G401 (cell line): ENCODE measurements at places on chromosomes 1 and 21. TPM values are rescaled to one million over a fixed set of nuclear protein-coding genes. Genes with fewer than 3 reads are reported as not detected.
A peak's percentile ranks its signal among the peaks of the same experiment; 100 is the strongest.

DNA sequence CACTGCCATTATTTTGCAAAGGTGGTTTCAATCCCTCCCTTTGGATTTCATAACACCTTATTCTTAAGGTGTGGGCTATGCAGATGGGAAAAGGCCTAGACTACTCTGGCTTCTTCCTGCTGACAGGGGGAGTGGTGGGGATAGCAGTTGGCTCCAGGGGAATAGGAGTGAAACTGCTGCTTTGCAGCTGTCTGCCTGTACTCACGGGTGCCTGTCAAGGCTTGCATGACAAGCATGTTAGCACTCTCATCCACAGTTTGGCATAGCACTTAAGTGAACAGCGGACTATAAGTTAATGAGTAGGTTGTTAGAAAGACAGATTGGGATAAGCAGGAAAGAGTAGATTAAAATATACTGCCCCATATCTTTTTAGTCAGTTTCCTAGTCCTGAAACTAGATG, 287.5 kb upstream of the DAB1 start:
- DNase-seq, result no peak

DNA sequence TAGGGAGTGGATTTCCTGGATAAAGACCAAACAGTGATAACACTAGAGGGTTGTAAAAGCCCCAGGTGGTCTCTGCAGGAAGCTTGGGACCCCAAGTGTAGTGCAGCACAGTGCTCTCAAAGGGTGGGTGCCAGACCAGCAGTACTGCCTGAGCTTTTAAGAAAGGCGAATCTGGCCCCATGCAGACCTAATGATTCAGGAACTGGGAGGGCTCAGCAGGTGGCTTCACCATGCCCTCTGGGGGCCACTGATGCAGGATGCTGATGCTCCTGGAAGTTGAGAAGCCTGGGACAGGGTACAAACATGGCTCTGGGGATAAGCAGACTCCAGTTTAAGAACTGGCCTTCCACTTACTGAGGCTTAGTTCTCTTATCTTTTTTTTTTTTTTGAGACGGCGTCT, 29.1 kb upstream of the NEK2 start:
- DNase-seq, result no peak

DNA sequence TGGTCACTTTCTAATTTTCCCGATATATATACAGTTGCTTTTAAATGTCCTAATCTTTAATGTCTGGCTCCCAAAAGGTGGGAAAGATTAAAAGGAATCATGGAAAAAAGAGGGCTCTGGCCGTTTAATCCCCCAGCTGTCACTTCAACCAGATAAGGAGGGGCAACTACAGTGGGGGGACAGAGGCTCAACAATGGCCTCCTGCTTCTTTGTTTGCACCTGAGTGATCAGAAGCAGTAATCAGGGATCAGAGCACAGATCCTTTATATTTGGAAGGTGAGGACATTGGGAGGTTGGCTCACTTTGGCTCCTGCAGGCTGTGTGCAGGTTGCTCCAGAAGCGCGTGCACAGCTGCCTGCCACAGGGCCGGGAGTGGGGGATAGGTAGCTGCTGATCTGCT, 212.8 kb downstream of the FMN2 start:
- DNase-seq, result no peak

- DNase-seq, result peak; percentile 44
Observed at GRCh38 chr1:91884459-91885212, 1.3 kb downstream of the TGFBR3 start.

DNA sequence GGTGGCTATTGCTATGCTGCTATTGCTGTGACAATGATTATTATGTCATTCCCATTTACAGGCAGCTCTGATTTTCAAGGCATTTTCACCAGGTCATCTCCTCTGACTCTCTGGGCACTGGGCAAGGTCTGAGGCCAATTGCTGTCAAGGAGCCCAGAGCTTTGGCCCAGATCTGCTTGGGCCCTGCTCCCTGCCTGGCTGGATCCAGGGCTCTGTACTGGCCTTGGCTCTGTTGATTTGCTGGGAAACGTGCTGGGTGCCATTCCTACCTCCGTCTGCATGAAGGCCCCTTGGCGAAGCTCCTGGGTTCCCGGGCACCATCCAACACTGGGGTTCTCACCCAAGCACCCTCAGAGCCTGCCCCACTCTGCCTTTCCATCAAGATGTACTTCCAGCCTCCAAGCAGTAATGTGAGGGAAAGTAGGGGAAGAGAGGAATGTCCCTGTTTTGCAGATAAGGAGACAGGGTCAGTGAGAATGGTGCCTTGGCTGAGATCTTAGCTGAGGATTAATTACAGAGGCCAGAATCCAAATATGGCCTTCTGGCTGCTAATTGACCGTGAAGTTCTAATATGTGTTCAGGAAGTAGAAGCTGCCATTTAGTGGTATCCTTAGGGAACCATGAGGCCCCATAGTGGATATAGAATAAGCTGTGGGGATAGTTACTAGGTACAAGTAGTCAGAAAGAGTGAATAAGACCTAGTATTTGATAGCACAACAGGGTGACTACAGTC, 63.9 kb downstream of the HTR6 start:
- peak; percentile 87 for DNase-seq

GRCh38 chr1:19469004-19469403, 16.3 kb downstream of the CAPZB start:
- no peak for DNase-seq

DNA sequence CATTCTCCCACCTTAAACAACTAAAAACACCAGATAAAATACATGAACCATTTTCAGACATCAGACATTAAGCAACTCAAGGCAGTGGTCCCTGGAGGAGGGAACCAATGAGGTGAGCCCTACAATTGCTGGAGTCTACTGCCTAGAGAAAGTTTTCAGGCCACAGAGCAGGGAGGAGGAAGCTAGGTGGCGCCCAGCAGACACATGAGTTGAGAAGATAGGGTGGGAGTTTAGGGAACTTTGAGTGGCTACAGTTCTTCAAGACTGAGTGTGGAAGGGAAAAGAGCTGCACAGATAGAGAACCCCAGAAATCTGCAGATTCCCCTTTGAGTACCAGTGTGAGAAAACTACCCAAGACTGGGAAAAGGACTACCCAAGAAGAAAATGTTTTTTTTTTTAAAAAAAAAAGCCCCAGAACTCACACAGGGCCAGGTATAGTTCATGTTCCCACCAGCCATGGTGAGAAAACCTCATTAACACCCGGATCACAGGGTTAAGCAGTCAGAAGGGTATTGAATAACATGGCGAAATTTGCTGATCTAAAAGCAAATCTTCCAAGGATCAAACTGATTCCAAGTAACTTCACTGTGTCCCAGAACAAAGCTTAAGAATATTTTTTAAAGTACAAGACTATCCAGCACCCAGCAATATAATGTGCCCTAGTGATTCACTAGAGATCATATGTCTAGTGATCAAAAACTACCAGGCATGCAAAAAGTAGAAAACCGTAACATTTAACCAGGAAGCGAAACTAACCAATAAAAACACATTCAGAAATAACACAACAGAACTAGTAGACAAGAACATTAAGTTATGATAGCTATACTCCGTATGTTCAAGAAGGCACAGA, 12.0 kb downstream of the ALDH9A1 start:
- no peak for DNase-seq

GRCh38 chr1:189637041-189637440, 840.6 kb downstream of the BRINP3 start:
- no peak for DNase-seq

NDC1 gene
- 55.2 and 78.6 TPM in 2 replicates for total RNA-seq
